ENCODE measurements at places on chromosomes 7 and 10.

- DNase-seq: no peak
These were observed 45.5 kb upstream of the CYTH3 start for GRCh38 chr7:6317797-6318438.

GRCh38 chr7:131067220-131067619 lies 260.5 kb upstream of the MKLN1 start:
- no peak for DNase-seq

DNA sequence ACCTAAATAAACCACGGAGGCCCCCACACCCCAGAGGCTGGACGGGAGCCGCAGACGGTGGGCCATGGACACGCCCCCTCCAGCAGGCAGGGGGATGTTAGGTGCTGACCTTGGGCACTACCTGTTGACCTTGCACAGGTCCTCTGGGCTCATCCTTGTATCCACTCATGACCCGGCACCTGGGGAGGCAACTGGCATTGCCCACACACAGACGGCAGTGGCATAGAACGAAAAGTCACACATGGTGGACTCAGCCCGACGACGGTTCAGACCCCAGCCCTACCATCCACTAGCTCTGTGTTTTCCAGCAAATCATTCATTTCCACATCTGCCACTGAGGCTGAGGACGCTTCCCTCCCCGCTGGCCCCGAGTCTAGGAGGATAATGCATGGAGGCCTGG lies 247.7 kb upstream of the PPP2R2D start:
- no peak for DNase-seq

DNA sequence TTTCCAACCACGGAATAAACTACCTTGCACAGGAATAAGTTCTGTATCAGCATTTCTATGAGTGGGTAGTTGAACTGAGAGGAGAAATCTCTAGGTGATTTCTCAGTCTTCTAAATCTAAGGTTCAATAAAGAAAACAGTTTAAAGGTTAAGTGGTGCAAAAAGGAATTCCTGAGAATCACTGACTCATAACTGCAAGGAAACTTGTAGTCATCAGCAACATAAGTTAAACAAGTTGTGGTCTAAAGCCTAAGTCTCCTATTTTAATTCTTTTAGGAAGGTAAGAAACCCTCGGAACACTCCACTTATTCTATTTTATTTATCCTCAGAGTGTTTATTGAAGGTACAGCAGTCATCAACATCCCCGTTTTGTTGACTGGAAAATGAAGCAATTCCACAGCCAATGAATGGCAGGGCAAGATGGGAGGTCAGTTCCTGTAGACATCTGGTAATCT lies 92.4 kb upstream of the PIK3CG start:
- DNase-seq: no peak

- DNase-seq: no peak
These were observed 3.1 kb upstream of the SLC18A3 start for GRCh38 chr10:49606981-49607535.

DNA sequence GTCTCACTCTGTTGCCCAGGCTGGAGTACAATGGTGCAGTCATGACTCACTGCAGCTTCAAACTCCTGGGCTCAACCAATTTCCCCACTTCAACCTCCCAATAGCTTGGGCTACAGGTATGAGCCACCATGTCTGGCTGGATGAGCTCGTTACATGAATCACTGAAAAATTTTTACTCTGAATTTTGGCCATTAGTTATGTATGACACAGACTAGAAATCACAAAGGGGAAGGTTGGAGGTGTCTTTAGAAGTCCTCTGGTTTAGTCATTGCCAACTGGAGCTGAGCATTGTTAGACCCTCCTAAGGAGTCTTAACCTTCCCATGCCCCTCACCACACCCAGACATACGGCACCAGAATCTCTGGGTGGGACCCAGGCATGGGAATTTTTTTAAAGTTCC lies 34.7 kb downstream of the SVIL start:
- no peak for DNase-seq

- no peak for DNase-seq
These were observed 1079.0 kb downstream of the KCNMA1 start for GRCh38 chr10:76558586-76558985.

GRCh38 chr7:140390034-140390433 lies 8.3 kb downstream of the SLC37A3 start:
- DNase-seq: no peak

- DNase-seq: no peak
These were observed 82.2 kb upstream of the CXCL12 start for GRCh38 chr10:44467090-44467489.

- DNase-seq: no peak
These were observed 8.8 kb upstream of the CCNJ start for GRCh38 chr10:96034625-96035024.
